ENCODE measurements at places on chromosomes 6 and 20.

GRCh38 chr6:28118217-28118616, 6.2 kb upstream of the ZSCAN16 start:
- no peak for DNase-seq

GRCh38 chr6:85355816-85356215, 94.1 kb upstream of the NT5E start:
- DNase-seq: no peak

GRCh38 chr6:16134430-16134829, 5.5 kb downstream of the MYLIP start:
- no peak for DNase-seq

- DNase-seq: no peak
Measured at GRCh38 chr20:58518896-58519593, 3.8 kb upstream of the APCDD1L start.

DNA sequence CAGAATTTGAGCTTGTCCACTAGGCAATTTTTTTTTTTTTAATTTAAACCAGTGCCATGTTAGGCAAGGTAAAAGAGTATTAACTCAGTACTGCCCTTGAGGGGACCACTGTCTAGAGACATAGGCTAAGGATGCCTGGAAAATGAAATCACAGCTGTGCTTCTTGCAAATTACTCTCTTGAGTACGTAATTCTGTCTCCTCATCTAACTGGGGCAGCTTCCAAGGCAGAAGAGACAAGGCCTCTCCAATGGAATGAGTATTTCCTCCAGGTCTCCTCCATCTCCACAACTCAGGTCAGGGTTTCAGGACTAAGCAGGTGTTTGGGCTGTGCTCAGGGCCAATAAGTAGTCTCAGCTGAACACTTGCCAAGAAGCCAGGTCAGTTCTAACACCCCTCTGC, 33.8 kb upstream of the MRPS10 start:
- no peak for DNase-seq

DNA sequence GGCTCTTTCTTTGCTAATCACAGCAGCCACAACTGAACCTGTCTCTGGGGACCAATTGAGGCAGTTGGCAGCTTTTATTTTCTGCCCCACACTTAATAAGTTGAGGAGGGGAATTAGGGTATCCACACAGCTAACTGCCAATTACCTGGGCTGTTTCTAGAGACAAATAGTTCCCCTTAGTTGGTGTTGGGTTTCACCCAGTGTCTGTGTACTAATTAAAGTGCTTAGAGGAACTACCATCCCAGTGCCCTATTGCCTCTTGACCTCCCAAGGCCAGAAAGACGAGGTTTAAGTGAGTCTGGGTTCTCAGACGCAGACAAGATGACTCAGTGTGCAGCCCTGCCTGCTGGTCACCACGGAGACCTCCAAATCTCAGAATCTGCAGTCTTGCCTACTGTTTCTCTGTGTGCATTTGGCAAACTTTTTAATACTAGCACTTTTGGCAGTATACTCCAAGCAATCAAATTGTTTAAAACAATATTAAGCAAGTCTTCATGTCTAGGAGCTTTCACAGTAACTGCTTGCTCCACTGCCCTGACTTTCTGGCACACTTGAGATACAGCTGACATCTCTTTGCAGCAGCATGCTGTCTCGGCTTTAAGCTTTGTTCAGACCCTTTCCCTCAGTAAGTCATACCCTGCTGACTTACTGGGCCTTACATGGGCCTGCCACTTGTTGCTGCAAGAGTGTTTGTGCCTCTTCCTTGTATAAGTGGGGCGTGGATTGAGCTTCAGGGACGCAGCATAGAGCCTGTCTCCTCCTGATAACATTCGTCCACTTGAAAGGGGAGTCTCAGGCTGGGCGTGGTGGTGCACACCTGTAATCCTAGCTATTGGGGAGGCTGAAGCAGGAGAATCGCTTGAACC, 31.9 kb downstream of the STK35 start:
- no peak for DNase-seq

DNA sequence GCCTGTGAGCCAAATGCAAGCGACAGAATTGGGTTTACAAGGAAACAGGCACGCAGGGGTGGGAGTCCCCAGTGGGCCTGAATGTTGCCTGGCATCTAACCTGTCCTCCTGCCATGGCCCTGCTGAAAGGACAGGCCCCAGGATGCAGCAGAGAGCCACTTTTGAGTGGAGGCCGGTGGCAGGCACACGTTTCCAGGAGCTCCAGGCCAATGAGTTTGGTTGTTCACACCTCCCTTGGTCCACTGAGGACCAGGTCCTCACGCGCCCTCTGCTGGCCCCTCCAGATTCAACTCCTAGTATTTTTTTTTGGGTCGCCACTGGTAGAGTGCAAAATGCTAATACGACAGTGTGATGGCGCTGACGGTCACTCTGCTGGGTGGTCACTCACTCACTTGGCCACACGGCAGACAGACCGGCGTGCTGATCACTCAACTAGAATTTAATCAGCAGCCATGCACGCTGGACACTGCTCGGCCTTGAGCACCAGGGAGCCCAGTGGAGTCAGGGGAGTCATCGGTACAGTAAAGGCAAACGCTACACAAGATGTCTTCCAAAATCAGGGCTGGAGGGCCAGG, 81.7 kb upstream of the NFATC2 start:
- DNase-seq: peak; percentile 88

DNA sequence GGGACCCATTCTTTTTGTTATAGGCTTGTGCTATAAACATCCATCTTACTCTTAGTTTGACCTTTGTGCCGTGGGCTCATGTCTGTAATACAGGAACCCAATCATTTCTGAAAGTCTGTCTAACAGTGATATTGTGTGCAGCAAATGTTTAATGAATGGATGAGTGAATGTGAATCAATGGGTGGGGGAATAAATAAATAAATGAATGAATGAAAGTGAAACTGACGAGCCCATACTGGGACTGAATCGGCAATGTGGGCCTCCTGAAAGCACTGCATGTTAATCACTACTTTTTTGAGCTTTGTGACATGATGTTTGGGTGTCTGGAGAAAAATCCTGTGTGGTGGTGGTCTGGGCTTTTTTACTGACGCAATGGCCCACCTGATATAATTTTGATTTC, 175.0 kb downstream of the GMPR start:
- no peak for DNase-seq
